Spleen (tissue), 13 donors: ENCODE measurements at places on chromosomes 6 and 20. TPM values are rescaled to one million over a fixed set of nuclear protein-coding genes. Genes with fewer than 3 reads are reported as not detected.

TCF19 gene
- 6.6 TPM for total RNA-seq

HUS1B gene
- total RNA-seq: 4.4 TPM

LAMP5 gene
- total RNA-seq: 0.34 TPM

SLC35D3 gene
- not detected for total RNA-seq

FLRT3 gene
- 0.07 TPM for total RNA-seq

OLIG3 gene
- not detected for total RNA-seq

SMLR1 gene
- not detected for total RNA-seq

UBD gene
- total RNA-seq: 17.2 TPM

VGLL2 gene
- not detected for total RNA-seq

SOX18 gene
- total RNA-seq: 12.1 TPM

PDRG1 gene
- 9.4 TPM for total RNA-seq

VSX1 gene
- not detected for total RNA-seq

SEL1L2 gene
- not detected for total RNA-seq

- DNase-seq: no peak
These were observed 17.0 kb downstream of the RPS6KA2 start for GRCh38 chr6:166610069-166610468.

- DNase-seq: no peak
These were observed 31.9 kb downstream of the SLC2A12 start for GRCh38 chr6:134020543-134020942.

DNA sequence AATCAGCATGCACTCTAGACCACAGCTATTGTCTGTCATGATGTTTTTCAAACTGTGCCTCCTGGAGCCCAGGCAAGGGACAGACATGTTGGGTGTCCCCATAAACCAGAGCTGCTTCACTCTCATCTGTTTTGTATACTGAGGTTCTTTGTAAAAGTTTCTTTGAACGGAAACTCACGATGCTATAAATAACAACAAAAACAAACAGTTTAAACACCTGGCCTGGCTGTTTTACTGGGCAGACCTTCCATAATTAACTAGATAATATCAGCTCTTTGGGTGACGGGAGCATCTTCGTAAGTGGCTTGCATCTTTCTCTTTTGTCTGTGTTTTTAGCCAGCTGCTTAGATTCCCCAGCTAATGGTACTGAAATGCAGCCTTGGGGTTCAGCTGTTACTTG is 190.3 kb downstream of the ZDHHC14 start:
- no peak for DNase-seq

DNA sequence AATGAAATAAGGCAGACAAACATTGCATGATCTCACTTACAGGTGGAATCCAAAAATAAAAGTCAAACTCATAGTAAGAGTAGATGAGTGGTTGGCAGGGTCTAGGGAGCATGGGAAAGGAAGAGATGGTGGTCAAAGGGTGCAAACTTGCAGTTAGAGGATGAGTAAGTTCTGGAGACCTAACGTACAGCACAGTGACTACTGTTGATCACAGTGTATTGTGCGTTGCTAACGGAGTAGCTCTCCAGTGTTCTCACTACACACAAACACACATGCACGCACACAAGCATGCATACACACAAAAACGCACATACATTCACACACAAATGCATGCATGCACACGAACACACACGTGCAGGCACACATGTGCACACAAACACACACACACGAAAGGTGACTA is 54.9 kb downstream of the LY86 start:
- no peak for DNase-seq

DNA sequence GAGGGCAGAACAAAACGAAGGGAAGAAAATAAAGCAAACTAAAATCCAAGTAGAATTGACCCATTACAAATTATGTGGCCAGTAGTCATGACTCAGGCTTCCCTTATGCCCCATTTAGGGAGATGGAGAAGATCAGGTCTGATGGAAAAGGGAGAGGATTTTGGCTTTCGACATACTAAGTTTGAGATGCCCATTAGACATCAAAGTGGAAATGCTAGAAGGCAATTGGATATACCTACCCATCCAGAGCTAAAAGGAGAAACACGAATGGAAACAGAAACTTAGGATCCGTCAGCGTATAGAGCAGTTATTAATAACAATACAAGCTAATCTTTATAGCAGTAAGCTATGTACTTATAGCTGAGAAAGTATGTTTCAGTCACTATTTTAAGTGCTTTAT is 4.8 kb downstream of the TRPC4AP start:
- DNase-seq: no peak

DNA sequence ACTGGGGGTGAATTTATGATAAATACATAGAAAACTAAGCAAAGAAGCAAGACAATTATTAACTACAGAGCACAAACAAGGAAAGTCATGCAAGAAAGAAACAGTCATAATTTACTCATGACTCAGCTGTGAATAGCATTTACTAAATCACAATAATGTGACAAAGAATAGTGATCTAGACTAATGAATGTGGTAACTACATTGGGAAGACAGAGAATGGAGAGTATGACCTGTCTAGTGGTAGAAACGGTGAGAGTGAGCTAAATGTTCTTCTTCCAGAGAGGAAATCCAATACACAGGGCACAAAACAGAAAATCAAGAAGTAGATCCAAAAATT is 153.5 kb upstream of the DST start:
- DNase-seq: no peak

GRCh38 chr20:34791289-34792020 is 34.0 kb downstream of the NCOA6 start:
- no peak for DNase-seq

- no peak for DNase-seq
These were observed 44.7 kb downstream of the RGS17 start for GRCh38 chr6:153086225-153086990.

DNA sequence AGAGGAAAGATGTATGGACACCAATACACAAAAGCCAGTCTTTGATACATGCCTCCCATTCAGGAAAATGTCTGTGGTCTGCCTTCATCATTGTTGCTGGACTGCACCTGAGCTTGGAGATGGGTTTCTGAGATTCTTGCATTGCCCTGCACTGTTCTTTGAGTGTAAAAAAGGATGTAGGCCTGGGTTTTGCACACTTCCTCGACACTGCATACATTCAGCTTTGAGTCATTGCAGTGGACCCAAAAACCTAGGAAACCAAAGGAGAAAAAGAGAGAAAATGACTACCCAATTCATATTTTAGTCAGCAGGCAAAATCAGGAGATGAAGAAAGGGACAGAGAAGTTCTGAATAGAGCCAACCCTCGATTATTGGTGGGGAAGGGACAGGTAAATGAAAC is 9.0 kb downstream of the TOMM6 start:
- DNase-seq: no peak

DNA sequence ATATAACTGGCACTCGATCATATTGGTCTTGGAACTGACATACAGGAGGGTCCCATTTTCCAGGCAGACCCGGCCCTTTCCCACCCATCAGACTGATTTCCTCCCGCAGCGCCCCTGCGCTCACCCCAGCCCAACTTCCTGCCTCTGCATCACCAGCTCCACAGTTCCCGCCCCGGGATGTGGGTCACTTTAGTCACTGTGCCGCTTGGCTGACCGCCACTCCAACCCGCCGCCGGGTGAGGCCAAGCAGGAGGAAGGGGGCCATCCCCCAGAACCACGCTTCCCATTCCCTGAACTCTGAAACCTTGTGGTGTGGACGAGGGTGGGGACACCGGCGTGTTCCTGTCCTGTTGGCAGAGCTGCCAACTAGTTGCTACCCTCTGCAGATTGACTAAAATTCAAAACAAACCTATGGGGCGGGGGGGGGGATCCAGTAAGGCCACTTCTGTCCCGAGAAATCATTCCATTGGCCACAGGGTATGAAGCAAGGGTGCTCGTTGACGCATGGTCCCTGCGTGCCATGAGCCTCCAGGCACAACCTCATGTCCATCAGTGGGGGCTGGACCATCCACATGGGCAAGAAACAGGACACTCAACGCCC is 12.3 kb downstream of the TGM2 start:
- DNase-seq: peak; percentile 91

- no peak for DNase-seq
These were observed 12.8 kb upstream of the MYMX start for GRCh38 chr6:44203955-44204354.

GRCh38 chr20:45892828-45893500 is 1.8 kb downstream of the CTSA start:
- peak; percentile 78 for DNase-seq

DNA sequence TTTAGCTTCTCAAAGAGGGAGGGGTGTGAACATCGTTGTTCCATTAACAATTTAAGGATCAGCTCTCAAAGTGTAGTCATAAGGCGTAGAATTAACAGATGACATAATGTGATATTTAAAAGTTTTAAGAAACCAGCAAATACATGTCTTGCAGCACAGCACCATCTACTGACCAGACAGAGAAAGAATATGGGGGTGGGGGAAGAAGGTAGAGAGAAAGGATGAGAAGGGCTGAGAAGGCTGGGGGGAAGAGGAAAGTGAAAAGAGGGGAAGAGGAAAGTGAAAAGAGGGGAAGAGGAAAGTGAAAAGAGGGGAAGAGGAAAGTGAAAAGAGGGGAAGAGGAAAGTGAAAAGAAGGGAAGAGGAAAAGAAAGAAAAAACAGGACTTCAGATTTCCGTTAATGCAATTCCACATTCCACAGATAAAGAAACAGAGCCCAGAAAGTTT is 80.9 kb downstream of the HAO1 start:
- DNase-seq: no peak

DNA sequence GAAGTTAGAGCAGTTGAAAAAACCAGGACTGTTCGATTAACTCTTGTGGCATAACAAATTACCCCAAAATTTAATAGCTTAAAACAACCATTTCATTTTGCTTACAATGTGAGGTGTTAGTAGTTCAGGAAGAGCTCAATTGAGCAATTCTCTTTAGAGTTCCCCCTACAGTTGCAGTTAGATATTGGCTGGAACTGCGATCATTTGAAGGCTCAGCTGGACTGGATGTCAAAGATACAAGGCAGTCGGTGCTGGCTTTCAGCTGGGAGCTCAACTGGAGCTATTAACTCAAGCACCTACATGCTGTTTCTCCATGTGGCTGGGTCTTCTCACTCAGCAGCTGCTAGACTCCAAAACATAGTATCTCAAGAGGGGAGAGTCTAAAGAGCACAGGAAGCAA is 96.0 kb upstream of the LOC128125822 start:
- no peak for DNase-seq

DNA sequence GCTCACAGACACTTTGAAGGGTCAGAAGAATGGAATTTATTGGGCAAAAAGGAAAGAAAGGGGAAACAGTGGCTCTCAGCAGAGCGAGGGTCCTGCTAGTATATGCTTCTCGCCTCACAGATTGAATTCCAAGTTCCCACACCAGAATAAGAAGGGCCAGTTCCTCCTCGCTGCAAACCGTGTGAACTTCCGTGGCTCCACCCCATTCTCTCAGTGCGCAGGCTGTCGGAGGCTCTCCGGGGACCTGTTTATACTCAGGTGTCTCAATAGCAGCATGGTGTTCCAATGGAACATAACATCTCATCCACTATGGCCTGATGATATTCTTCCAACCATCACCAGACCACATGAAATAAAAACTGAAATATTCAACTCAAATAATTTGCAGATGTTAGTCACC is 4.6 kb downstream of the SAMD3 start:
- no peak for DNase-seq

DNA sequence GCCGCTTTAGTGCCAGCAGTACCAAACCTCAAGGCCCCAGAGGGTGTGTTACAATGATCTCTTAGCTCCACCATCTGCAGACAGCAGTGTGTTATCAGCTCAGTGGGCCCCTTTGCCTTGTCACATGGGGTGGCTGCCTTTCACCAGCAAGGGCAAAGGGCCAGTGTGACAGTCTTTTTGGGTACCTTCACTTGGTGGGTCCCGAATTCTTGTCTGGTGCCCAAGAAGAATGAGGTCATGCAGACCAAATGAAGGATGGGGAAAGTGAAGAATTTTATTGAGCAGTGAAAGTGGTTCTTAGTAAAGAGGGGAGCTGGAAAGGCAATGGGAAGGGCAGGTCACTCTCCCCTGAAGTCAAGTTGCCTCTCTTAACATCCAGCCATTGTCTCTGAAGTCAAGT is 2.9 kb upstream of the SMIM28 start:
- DNase-seq: no peak

DNA sequence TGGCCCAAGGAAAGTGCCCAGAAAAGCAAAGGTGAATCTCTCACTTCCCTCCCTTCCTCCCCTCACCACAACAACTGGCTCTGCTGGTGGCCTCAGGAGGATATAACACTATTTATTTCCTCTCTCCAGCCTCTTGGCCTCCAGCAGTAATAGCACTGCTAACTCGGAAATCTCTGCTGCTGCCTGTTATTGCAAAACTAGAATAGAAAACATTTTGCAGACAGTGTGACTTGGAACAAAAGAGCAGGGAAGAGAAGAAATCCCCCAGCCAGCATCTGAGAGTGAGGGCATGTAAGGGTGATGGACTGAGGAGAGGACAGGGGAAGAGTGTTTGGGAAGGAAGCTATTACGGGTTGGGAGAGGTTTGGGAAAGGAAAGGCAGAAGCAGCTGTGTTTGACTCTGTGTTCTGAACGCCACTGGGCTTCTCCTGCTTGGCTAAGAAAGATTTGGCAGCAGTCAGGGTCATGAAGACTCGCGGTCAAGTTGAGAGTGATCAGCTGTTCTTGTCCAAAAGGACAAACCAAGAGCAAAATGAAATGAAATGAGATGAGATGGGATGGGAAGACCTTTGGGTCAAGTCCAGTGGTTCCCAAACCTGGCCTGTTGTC is 81.0 kb upstream of the SNX9 start:
- DNase-seq: no peak

- no peak for DNase-seq
These were observed 71.8 kb upstream of the SRSF6 start for GRCh38 chr20:43385914-43386313.

DNA sequence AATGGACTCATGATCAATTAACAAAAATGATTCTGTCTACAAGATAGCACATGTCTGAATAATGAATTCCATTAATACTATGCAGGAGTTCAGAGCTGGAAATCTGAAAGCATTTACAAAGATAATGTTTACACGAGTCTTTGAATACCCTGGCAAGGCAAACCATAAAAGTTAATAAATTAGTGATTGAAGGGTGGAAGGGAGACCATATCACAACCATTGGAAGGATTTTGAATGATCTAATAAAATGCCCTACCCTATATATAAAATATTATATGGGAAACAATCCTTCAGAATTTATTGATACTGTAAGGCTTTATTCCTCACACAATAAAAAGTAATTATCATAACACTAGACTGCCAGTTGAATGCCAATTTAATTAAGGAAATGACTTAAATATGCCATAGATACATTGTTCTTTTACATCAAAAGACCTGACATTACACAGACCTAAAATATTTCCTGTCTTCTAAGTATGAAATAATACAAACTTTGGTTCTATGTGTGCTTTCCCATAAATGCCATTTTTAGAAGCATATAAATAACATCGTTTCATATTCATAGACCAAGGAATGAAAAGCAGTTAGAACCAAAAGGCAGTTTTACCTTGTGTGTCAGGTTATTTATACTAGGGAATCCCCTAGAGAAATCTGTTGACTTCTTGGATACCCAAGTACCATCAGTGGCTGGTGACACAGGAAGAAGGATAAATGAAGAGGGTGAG is 249.2 kb upstream of the MARCKS start:
- DNase-seq: no peak

GRCh38 chr6:158377860-158378259 is 65.6 kb downstream of the TULP4 start:
- DNase-seq: no peak

GRCh38 chr6:162653808-162654207 is 73.8 kb downstream of the PRKN start:
- DNase-seq: no peak
